ENCODE measurements at places on chromosomes 2 and 18.

DNA sequence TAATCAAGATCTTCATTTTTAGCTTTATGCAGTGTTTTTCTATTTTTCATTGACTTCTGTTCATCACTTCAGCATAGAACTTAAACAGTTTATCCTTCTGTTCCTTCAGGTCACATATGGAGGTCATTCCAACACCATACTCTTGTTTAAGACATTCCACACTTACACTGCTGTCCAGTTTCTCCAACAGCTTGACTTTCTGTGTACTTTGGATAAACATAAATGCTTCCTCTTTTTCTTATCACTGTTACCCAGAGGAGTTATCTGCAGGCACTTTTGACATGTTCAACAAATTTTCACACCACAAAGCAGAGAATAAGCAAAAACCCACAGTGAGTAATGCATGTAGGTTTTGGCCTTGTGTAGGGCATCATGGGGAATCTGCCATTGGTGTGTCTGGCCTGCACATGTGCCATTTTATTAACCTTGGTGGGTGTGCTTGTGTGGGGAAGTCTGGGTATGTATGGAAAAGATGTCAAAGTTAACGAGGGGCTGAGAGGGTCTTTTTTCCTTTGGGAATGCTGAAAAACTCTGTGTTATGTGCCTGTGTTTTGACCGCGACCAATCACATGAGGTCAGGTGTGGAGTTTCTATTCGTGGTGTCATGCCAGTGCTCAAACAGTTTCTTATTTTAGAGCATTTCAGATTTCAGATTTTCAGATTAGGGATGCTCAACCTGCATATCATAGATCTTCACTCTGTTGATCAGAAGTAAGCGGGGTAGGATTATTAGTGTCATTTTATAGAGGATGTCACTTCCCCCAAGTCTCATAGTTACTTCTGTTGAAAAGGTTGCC, 53.9 kb upstream of the ACVR1 start:
- no peak for DNase-seq

DNA sequence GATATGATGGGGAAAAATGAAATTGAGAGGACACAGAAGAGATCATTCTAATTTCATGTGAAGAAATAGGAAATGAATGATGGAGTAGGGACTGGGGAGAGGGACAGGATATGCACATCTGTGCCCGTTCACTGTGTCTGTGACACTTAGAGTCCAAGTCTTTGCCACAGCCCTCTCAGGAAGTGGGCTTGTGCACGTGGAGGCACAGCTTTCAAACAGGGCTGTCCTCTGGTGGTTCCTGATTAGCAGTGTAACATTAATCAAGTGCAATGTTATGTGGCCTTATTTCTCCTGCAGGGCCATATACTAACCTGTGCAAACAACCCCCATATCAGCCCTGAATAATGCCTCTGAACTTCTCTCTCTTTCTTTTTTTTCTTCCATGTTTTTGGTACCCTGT, 312.2 kb upstream of the FAM98A start:
- no peak for DNase-seq

GRCh38 chr2:58764338-58765104, 523.4 kb upstream of the FANCL start:
- DNase-seq = no peak

DNA sequence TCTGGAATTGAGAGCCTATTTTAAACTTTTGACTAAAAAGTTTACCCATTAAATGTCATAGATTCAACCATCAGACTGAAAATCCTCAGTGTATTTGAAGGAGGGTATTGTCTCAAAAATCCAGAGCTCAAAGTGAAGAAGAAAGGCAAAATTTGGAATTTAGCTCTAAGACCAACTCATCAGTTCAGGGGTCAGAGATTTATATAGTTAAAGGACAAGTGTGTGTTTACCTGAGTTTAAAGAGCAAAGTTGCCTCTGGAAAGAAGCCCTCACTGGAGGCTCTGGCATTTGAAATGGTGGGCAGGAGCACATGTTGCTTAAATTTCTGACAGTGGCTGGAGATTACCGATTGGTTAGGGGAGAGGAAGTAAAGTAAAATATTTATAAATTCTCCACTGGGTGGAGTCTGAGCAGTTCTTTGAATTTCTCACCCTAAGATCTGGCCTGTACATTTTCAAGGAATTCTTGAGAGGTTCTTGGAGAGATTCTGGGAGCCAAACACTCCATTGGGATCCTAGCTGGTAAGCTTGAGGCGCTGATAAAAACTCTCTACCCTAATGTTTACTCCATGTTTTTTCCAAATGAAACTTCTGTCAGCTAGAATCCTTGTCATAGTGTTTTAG, at the start of gene KYNU:
Gene KYNU, plus strand, starts transcription at position 449 of the 623 bp plus-strand sequence. CDS start 7,704 bp downstream, outside the sequence.
- DNase-seq = no peak

GRCh38 chr18:54718408-54718773, 109.9 kb upstream of the RAB27B start:
- DNase-seq = no peak

GRCh38 chr2:199455545-199456382, 2.0 kb downstream of the SATB2 start:
- DNase-seq = no peak

GRCh38 chr2:129887688-129888266, 91.7 kb upstream of the RAB6C start:
- DNase-seq = no peak

DNA sequence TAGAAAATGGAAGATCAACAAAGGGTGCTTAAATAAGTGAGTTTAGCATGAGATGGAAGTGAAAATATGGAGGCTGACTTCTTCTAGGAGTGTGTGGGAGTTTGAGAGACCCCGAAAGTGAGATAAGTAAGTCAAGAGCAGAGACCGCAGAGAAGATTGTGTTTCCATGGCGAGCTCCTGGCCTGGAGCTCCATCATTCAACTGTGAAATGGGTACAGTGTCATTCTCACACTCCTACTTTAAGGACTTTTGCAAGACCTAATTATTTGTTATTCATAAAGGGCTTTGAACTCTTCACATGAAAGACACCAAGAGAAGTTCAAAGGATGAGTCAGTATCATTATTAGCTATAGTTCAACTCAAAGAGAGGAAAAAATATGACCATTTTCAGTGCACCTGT, 134.2 kb upstream of the PIK3C3 start:
- no peak for DNase-seq

- no peak for DNase-seq
Observed at GRCh38 chr18:48876590-48876989, 74.2 kb downstream of the SMAD7 start.

GRCh38 chr2:191264647-191265081, 19.5 kb downstream of the MYO1B start:
- DNase-seq = no peak

DNA sequence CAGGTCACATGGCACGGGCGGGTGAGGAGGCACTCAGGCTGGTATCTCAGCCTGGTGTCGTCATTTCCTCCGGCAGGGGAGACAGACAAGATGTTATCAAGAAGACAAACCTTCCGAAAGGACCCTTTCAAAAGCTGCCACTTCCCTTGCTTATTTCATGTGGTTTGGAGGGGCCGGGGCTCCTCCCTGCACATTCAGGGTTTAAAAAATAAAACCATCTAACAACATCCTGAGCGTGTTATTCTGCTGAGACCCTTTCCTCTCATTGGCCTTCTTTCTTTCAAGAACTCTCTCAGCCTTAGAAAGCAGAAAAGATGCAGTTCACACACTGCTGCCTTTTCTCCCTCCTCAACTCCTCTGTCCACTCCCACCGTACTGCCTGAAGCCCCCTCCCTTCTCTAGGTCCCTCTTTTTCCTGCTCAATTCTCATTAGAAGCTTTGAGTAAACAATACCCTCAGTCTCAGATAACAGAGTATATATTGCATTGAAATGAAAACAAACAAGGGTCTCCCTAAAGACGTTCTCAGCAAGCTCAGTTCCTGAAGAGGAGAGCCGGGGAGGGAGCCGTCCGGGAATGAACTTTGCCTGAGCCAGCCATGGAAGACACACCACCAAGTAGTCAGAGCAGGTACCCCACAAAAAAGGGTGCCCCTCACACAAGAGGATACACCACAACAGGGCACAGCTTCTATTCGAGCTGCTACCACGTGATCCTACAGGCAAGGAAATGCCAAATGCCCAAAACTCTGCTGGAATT, 9.7 kb downstream of the SMAD7 start:
- no peak for DNase-seq

- no peak for DNase-seq
Observed at GRCh38 chr2:10548626-10549025, 100.5 kb upstream of the ODC1 start.

- DNase-seq = no peak
Observed at GRCh38 chr2:128485761-128486639, 167.3 kb upstream of the HS6ST1 start.

GRCh38 chr2:47905386-47906156, 727 bp downstream of the FBXO11 start:
- DNase-seq = no peak

GRCh38 chr2:127305990-127306585, 12.1 kb upstream of the ERCC3 start:
- no peak for DNase-seq

- no peak for DNase-seq
Observed at GRCh38 chr2:34121076-34121475, 522.0 kb upstream of the FAM98A start.

GRCh38 chr18:79399275-79400081, 3.7 kb downstream of the NFATC1 start:
- DNase-seq = no peak

- no peak for DNase-seq
Observed at GRCh38 chr18:23528580-23529472, 25.5 kb downstream of the RMC1 start.

- no peak for DNase-seq
Observed at GRCh38 chr18:70273021-70273420, 15.8 kb upstream of the SOCS6 start.

DNA sequence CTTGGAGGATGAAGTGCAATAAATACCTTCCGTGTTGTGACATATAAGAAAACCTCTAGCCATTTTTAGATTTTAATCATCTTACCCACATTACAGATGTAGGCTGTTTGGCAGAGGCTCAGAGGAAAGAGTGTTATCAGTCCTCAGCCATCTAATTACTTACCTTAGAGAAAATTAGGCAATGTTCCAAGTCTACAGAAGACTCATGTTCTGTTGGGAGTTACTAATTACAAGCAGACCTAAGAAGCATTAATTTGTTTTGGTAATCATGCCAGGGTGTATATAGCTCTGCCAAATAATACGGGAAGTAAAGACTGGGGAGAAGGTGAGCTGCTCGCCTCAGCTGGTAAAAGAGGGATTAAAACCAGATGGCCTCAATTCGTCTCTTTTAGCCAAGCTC, 125.8 kb upstream of the PGAP1 start:
- DNase-seq = no peak

DNA sequence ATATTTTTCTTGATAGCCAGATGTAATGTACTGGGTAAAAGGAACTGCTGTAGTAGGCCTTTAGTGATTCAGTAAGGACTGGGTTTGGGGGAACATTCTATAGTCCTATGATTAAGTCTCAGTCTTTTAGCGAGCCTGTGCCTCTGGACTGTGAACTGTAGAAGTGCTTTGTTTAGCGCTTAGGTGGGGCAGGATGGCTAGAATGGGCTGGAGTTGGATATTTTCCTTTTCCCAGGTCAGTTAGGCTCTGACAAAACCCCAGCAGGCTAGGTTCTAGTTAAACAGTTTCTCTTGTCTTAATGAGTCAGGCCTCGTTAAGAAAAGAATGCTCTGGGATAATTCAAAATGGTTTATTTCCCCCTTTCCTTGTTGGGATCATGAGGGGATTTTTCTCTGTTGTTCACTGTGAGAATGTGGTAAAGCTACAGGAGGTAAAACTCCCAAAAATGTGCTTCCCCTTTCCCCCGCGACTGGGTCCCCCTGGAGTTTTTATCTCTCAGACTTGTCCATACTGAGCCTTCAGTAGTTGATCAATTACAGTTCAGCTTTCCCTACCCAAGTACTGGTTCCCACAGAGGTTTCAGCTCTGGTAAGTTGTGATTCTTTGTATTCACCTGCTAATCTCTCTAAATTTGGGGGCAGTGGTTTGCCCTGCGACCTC, 31.5 kb downstream of the EHBP1 start:
- no peak for DNase-seq

GRCh38 chr2:39470580-39470979, 33.5 kb upstream of the MAP4K3 start:
- no peak for DNase-seq

- no peak for DNase-seq
Observed at GRCh38 chr2:130316596-130316995, 26.1 kb upstream of the IMP4 start.

DNA sequence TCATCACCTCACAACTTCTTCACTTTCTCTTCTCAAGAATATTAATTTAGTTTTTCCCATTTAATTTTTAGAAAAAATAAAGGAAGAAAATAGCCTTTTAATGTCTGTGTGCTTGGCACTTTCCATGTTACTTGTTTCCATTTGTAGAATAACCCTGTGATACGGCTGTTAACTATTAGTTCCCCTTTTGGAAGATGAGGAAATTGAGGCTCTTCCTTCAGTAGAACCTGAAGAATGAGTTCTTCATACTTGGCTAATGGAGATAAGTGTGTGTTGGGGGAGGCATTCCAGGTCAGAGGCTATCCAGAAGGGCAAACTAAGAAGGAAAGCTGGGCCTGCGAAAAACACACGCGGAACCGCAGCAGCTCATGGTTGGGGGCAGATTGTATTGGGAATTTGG, 38.3 kb downstream of the ZNF532 start:
- no peak for DNase-seq

- no peak for DNase-seq
Observed at GRCh38 chr18:8967573-8967972, 134.9 kb upstream of the NDUFV2 start.

- DNase-seq = no peak
Observed at GRCh38 chr18:51168960-51169662, 28.4 kb downstream of the MEX3C start.

DNA sequence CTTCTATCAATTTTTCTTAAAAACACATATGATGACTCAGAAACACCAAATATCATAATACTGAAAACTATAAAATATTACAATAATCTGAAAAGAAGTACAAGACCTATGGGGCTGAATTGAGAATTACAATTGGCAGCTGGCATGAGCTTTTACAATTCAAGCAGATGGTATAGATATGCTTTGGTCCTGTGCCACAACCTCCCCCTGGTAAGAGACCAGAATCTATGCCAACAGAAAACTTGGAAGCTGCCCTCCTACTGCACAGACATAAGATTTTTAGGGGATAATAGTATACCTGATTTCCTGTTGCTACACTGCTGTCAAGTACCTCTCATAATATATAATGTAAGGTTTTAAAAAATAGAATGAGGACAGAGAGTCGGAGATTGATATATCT, 46.8 kb upstream of the CDH7 start:
- DNase-seq = no peak

- no peak for DNase-seq
Observed at GRCh38 chr18:77635451-77635850, 385.8 kb downstream of the GALR1 start.

- DNase-seq = no peak
Observed at GRCh38 chr2:11933854-11934253, 187.4 kb downstream of the LPIN1 start.

GRCh38 chr2:69770193-69770702, 28.3 kb downstream of the ANXA4 start:
- DNase-seq = no peak

GRCh38 chr2:170509452-170510193, 205.5 kb upstream of the SP5 start:
- no peak for DNase-seq

GRCh38 chr18:5431836-5432575, 111.8 kb downstream of the EPB41L3 start:
- DNase-seq = no peak

GRCh38 chr18:14970027-14970426, 222.1 kb downstream of the ANKRD30B start:
- DNase-seq = no peak

- no peak for DNase-seq
Observed at GRCh38 chr2:145407-145806, 99.1 kb upstream of the FAM110C start.
